ENCODE measurements at places on chromosomes 5 and 9. TPM values are rescaled to one million over a fixed set of nuclear protein-coding genes. Genes with fewer than 3 reads are reported as not detected.

Gene PCDHA6
- not detected for total RNA-seq

Gene FBN2
- total RNA-seq, result 13.0 TPM

Gene TNFAIP8
- total RNA-seq, result 24.8 TPM

Gene TEK
- 0.05 TPM for total RNA-seq

Gene FAM81B
- not detected for total RNA-seq

Gene IL13
- not detected for total RNA-seq

Gene LOX
- 2.0 TPM for total RNA-seq

Gene SNCAIP
- total RNA-seq, result not detected

Gene SCGB3A1
- total RNA-seq, result not detected

Gene ROPN1L
- total RNA-seq, result 2.9 TPM

Gene FIBCD1
- total RNA-seq, result 19.2 TPM

Gene TAF1L
- not detected for total RNA-seq

Gene UGT3A2
- not detected for total RNA-seq

Gene TLX3
- total RNA-seq, result not detected

Gene OMD
- not detected for total RNA-seq

Gene HNRNPA0
- 53.0 TPM for total RNA-seq

Gene IFNA21
- not detected for total RNA-seq

Gene ANKDD1B
- total RNA-seq, result not detected

Gene AGXT2
- total RNA-seq, result not detected

Gene GPRIN1
- total RNA-seq, result 9.1 TPM

Gene FGF18
- 1.2 TPM for total RNA-seq

Gene CAMK4
- 0.20 TPM for total RNA-seq

Gene CD274
- total RNA-seq, result 1.4 TPM

Gene DMRT2
- total RNA-seq, result not detected

Gene TMOD1
- 2.1 TPM for total RNA-seq

Gene KIAA0825
- 0.29 TPM for total RNA-seq

Gene TNFSF15
- 0.08 TPM for total RNA-seq

Gene C5orf58
- not detected for total RNA-seq

Gene C9orf153
- not detected for total RNA-seq

Gene TMEM141
- 75.8 TPM for total RNA-seq

Gene C9
- not detected for total RNA-seq

Gene S100Z
- total RNA-seq, result not detected

Gene PROB1
- total RNA-seq, result 0.20 TPM

Gene NR6A1
- total RNA-seq, result 1.9 TPM

Gene SEC16A
- 59.6 TPM for total RNA-seq

Gene SNX30
- total RNA-seq, result 4.9 TPM

Gene ANKRD34B
- 0.16 TPM for total RNA-seq

Gene RFX3
- total RNA-seq, result 1.2 TPM

Gene HSPA5
- 360 TPM for total RNA-seq

Gene COX7C
- total RNA-seq, result 601 TPM

Gene SPEF2
- 1.7 TPM for total RNA-seq

Gene C5orf22
- 11.4 TPM for total RNA-seq

Gene PCDHGB5
- total RNA-seq, result 2.5 TPM

Gene LCP2
- not detected for total RNA-seq

Gene INSL6
- not detected for total RNA-seq

Gene CTXN3
- not detected for total RNA-seq

Gene GPR151
- total RNA-seq, result not detected

Gene SRD5A1
- 29.2 TPM for total RNA-seq

Gene SH3RF2
- total RNA-seq, result 2.9 TPM

Gene PPP3R2
- not detected for total RNA-seq

Gene FOXD4L6
- not detected for total RNA-seq

Gene SLC36A3
- not detected for total RNA-seq

Gene CARD9
- 1.3 TPM for total RNA-seq

Gene SPATA6L
- 2.5 TPM for total RNA-seq

Gene CRB2
- 0.06 TPM for total RNA-seq

Gene SMIM33
- not detected for total RNA-seq

Gene SERF1A
- 0.73 TPM for total RNA-seq

Gene ADGRV1
- 0.62 TPM for total RNA-seq

Gene HMGXB3
- 34.6 TPM for total RNA-seq
